ENCODE measurements at places on chromosomes 1 and 21.

GRCh38 chr1:22729912-22730311, 19.3 kb downstream of the EPHB2 start:
- DNase-seq = no peak

DNA sequence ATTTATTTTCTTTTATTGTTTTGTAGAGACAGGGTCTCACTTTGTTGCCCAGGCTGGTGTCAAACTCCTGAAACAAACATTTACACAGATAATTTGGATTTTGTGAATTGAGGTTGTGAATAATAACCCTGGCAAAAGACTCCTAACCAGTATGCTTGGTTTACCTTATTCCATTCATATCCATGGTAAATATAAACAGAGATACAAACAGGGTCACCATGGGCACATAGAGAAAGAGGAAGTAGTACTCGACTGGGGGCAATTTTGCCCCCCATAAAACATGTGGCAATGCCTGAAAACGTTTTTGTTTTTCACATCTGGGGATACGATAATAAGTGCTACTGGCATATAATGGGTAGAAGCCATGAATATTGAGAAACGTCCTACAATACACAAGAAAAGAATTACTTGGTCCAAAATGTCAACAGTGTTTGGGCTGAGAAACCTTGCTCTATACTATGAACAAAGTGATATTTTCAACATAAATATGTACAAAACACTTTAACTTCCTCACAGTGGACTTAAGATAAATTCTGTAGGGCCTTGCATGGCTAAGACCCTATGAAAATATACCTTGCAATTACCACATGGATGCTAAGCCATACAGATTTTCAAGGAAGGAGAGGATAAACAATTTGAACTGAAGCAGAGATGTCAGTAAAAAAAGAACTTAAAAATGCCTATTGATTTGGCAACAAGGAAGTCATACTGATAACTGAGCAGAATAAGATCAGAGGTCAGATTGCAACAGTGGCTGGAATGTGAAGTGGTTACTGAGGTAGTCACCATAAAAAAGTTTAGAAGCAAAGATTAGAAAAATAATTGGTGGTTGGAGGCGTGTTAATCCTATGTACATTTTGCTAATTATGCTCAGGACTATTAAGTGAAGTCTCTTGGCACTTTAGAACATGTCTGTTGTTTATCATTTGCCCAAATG, 27.4 kb upstream of the ASPM start:
- peak; percentile 59 for DNase-seq

DNA sequence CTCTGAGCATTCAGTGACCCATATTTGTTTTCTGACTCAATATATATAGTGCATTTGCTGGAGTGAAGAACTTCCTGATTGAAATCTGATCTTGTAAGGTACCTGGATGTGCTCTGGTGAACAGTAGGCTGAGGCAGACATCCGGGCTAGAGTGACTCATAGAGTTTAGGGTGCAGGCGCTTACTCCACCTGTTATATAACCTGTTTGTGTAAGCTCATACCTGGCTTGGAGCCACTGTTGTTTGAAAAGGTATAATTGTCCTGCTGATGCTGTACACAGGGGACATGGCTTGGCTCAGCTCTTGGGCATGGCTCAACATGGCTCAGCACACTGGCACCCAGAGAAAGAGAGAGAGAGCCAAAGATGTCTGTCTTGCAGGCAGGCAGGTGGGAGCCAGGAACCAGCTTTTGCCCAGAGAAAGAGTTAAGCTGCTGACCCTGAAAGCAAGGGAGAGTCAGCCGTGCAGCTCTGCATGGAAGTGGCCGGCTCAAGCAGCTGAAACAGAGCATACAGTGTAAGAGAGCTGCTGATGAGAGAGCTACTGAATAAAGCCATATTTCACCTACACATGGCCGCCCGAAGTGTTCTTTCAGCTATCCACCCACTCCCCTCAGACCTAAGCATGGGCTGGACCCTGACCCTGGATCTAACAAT, 43.2 kb downstream of the GJA5 start:
- no peak for DNase-seq

GRCh38 chr1:26164036-26164860, 4.5 kb downstream of the C1orf232 start:
- DNase-seq = peak; percentile 41

- peak; percentile 32 for DNase-seq
These were observed 233.6 kb upstream of the FMN2 start for GRCh38 chr1:239858057-239858456.

DNA sequence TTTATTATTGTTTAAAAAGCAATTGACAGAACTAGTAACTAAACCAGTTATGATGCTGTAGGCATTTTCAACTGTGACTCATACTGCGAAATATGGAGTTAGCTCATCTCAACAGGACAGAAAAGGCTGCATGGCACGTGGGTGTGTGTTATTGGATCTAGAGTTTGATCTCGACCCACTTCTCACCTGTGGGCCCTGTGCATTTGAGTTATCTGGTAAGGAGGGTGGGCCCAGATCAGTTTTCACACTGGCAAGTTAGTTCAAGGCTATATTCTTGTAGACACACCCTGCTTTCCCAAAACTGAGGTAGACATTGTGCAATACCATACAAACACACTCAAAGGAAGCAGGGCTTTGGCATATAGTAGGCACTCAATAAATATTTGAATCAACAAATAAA, 71.3 kb upstream of the PRDX6 start:
- DNase-seq = peak; percentile 84

GRCh38 chr1:178560871-178561376, 48.0 kb downstream of the TEX35 start:
- no peak for DNase-seq

GRCh38 chr1:30371179-30371788, 352.1 kb downstream of the MATN1 start:
- DNase-seq = no peak

DNA sequence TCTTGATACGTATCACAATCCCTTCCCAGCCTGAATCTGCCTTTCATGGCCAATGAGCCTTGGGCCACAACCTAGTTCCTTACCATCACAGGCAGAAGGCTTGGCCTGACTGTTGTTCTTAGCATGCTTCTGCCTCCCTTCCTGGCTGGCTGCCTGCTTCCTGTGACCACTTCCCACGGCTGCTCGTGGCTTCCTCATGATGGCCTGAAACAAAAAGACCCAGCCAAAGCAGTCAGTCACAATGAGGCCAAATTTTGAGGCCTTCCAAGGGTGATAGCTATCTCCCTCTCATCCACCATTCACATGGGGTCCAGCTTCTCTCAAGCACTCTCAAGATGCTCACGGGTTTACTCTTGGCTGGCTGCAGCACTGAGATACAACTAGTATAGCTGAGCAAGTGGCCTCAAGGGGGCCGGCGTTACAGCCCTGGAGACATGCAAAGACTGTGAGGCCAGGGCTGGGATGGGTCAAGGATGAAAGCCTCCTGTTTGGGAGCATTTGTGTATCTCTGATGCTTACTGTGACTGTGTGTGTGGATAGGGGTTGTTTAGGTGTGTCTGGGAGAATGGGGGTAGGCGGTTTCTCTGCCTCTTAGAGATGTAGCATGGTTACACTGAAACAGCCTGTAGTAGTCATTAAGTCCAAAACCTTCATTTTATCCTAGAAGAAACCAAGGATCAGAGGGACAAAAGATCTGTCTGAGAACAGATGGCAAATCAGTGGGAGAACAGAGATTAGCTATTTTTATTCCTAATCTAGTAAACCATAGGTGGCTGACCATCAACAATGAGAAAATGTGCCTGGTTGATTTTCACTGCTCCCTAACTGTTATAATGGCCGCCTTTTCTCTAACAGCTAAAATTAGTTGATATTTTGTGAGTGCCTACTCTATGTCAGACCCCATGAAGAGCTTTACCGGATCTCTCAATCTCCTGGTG, 5.4 kb upstream of the TOE1 start:
- no peak for DNase-seq

GRCh38 chr1:160260406-160261382, 1.7 kb downstream of the DCAF8 start:
- peak; percentile 87 for DNase-seq

- no peak for DNase-seq
These were observed 98.2 kb downstream of the ZC3H11B start for GRCh38 chr1:219514728-219515127.

GRCh38 chr1:229231754-229232119, 39.2 kb upstream of the RAB4A start:
- DNase-seq = no peak

GRCh38 chr1:97820470-97821188, 100.2 kb downstream of the DPYD start:
- peak; percentile 43 for DNase-seq

DNA sequence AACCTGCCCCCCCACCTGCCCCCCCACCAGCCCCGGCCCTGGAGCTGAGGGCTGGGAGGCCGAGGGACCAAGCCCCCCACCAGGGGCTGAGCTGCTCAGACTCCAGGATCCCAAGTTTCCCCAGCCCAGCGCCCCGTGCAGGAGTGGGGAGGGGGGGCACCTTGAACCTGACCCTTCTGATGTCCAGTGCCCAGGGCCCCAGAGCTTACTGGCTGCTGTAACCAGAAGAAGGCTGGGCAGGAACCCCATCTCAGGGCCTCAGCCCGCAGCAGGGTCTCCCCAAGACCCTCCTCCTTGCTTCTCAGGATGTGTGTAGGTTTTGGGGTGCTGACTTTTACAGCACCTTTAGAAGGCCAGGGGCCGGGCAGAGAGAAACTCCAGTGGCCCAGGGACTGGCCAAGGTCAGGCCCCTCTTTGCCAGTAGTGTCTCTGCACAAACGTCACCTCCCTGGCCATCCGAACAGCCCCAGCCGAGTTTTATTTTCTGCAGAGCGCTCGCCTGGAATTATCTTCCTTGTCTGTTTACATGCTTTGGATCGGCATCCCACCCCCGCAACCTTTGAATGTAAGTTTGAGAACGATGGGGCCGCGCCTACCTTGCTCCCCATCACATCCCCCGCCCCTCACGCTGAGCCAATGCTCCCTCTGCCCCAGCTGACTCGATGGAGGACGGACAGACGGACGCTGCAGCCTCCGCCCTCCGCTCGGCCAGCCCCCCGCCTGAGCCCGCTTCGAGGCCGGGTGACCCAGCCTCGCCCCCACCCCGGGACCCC, 70.1 kb upstream of the CASZ1 start:
- peak; percentile 34 for DNase-seq

DNA sequence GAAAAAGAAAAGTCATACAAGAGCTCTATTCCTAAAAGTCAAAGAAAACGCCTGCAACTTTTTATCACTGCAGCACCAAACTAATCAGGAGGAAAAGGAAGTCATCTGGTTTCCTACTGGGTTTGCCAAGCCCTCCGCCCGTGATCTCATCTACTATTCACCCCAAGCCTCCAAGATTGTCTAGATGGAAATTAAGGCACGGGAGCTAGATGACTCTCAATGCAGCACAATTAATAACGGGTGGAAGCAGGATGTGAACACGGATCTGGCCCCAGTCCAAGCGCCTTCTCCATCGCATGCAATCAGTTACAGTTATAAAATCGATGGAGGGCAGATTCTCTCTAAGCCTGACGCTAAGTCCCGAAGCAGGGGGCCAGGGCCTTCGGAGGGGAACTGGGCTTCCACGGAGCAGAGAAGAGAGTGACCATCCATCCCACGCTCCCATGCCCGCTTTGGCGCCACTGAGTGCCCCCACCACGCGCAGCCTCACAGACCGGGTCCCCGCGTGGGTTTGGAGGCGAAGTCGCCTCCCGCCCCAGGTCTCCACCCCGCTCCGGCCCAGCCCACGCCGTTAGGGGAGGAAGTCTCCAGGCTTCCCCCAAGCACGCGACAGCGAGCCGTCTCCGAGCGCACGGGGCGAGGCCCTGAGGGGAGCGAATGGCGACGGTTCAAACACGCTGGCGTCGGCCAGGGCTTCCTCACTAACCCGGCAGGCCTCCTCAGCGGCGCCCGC, 1.8 kb downstream of the HSF2BP start:
- no peak for DNase-seq

GRCh38 chr1:54416435-54416834, 10.2 kb upstream of the SSBP3 start:
- no peak for DNase-seq

DNA sequence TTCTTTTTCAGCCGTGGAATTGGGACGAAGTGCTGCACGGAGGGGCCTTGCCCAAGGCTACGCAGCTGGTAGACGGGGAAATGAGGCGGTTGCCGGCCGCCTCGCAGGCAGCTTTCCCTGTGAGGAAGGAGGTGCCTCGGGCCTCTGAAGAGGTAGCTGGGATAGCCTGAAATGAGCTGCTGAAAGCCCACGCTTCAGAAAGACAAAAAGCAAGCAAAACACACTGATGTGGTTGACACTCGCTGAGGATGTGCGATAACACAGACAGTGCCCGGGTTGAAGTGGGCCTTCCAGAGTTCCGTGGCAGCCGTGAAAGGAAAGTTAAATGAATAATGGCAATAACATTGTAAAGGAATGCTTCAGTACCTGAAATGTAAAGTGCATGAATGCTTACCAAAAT, 47.2 kb downstream of the S1PR1 start:
- no peak for DNase-seq

DNA sequence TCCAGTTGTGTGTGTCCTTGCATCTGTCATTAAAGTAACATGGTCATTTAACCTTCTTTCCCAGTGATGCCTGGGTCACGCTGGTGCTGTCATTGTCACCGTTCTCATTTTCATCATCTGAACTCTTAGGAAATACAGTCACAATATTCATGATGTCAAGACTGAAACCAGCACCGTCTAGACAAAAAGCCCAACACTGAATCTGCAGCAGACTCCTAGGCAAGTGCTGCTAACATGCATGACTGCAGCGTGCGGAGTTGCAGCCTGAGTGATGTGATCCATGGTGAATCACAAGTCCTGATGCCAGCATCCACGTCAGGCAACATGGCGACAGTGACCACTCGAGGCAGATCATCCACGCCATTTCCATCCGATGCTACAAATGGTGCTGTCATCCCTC, 37.6 kb downstream of the MRPL37 start:
- no peak for DNase-seq

GRCh38 chr1:43711524-43712386, 4.4 kb downstream of the ST3GAL3 start:
- peak; percentile 83 for DNase-seq

DNA sequence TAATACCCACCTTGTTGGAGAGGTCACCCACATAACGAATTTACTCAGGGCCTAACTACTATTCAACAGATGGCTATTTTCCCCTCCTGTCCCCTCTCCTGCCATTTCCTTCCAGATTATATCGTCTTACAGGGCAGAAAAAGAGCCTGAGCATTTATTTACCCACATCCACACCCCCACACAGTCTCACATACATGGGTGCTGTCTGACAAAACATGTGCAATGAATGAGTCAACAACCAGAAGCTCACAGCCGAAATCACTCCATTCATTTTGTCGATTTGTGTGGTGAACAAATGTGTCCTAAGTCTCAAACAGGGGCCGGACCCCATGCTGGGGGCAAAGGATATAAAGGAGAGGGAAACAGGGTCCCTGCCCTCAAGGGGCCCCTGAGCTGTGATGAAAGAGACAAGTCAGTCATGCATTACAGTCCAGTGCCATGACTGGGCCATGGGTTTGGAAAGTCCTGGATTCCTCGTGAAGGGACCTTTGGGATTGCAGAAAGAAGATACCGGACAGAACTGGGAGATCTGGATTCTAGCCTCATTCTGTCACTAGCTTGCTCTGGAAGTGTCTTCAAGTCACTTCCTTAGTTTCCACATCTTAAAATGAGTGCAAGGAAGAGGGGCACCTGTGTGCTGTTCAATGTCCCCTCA, 16.4 kb upstream of the ZNF683 start:
- no peak for DNase-seq

Data from EL (cell line).